ENCODE measurements at places on chromosomes 16 and 17.

- DNase-seq, result peak; percentile 20
Observed at GRCh38 chr16:27326738-27327585, 13.2 kb downstream of the IL4R start.

- DNase-seq, result no peak
Observed at GRCh38 chr17:34368946-34369500, 6.0 kb upstream of the CCL1 start.

- peak; percentile 58 for DNase-seq
Observed at GRCh38 chr16:29806641-29807425, 504 bp downstream of the MAZ start.

DNA sequence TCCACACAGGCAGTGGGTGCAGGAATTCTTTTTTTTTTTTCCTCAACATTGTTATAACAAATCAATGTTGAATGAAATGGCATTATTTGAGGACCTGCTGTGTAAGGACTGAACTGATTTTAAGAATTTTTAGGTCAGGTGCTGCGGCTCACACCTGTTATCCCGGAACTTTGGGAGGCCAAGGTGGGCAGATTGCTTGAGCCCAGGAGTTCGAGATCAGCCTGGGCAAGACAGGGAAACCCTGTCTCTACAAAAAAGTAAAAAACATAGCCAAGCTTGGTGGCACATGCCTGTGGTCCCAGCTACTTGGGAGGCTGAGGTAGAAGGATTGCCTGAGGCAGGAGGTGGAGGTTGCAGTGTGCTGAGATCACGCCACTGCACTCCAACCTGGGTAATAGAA lies 12.4 kb downstream of the MPRIP start:
- DNase-seq, result no peak

DNA sequence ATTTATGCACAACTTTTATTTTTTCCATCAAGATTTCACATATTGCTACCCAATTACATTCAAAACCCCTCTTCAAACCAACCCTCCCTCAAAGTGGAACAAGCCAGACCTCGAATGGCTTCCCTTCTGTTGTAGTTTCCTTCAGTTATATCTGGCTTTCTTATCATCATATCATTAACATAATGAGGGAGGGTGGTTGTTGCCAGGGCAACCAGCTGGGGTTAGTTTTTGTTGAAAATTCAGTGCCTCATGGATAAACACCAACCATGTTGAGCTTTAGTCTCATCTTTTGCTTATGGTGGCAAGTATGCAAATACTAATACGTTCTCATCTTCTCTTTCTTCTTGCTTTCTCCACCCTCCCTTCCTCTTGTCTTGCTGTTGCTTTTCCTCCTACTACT lies 359.7 kb downstream of the CDH11 start:
- no peak for DNase-seq

- no peak for DNase-seq
Observed at GRCh38 chr16:67259705-67260104, 10.9 kb downstream of the SLC9A5 start.

GRCh38 chr17:72898725-72899124 lies 193.8 kb downstream of the SLC39A11 start:
- no peak for DNase-seq

DNA sequence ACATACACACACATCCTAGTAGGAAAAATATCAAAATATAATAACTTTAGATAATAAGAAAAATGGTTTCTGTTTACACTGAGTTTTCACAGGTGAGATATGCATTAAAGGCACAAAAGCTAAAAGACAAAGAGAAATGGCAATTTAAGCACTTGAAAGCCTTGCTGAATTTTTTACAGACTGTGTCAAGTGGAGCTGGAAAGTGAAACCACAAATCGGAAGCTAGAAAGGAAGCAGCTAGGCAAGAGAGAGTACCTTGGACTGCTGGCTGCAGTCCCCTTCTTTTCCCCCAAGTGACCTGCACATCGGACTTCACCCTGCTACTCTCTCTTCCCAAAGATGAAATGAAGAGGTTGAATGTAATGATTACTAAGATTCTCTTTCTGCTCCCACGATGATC lies 135.1 kb downstream of the CDH13 start:
- DNase-seq, result no peak

DNA sequence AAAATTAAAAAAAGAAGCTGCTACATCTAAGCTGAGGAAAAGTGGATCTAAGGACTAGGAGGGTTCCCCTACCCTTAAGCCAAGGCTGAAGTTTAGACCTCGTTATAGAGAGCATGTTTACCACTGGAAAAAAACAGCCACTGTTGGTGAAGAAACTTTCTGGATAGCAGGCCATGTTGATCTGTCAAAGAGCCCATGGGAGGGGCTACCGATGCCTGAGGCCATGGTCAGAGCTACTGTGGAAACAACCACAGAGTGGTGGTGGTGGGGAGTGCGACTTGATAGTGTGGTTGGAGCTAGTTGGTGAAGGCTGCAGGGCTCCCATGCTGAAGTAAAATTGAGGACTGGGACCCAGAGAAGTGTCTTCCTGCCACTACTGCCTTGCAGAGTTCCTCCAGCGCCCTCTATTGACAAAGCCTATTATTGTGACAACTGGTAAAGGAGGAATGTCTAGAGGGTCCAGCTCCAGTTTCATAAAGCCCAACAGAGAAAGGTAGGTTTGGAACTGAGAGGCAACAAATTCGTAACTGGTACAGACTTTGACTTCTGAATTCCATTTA lies 12.7 kb upstream of the FAM20A start:
- DNase-seq, result no peak

DNA sequence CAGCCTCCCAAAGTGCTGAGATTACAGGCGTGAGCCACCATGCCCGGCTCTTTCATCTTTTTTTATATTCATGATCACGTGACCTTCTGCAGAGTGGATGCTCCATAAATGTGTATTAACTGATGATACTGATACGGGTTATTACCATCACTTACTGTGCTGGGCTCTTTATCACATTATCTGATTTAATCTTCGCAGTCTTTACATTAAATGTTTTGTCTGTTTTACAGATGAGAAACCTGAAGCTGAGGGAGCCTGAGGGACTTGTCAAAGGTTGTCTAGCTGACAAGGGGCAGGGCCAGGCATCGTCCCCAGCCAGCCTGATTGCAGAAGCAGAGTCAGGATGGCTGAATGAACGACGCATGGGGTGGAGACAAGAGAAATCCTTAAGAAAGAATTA lies 104.4 kb downstream of the NTN1 start:
- DNase-seq, result no peak

All from stimulated activated CD4-positive, alpha-beta T cell treated with anti-CD3 and anti-CD28 coated beads, Interleukin-12 subunit alpha, Interleukin-12 subunit beta, amount 100 ng/mL, for 4 hours (primary cell).